Hematopoietic multipotent progenitor cell treated with erythropoietin and hydrocortisone succinate and interleukin-3 and kit ligand, for 17 days (in vitro differentiated cells): ENCODE measurements at places on chromosomes 1 and 21.
A peak's percentile ranks its signal among the peaks of the same experiment; 100 is the strongest.

DNA sequence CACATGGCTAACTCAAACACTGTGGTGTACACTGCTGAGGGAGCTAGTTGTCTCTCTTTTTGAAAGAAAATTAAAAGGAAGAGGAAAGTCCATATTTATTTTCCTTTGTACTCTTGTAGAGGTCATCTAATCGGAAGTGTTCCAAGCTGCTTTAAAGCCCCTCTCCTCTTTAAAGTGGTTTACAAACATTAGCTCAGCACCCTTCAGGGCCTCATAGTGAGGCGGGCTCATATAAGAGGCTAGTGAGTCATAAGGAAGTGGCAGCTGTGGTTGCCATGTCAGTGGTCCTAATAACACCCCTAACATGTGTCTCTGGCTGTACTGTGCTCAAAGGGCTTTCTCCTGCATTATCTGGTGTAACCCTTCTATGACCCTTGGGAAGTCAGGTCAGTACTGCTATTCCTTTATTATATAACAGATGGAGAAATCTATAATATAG is 104.4 kb upstream of the SERBP1 start:
- no peak for DNase-seq

DNA sequence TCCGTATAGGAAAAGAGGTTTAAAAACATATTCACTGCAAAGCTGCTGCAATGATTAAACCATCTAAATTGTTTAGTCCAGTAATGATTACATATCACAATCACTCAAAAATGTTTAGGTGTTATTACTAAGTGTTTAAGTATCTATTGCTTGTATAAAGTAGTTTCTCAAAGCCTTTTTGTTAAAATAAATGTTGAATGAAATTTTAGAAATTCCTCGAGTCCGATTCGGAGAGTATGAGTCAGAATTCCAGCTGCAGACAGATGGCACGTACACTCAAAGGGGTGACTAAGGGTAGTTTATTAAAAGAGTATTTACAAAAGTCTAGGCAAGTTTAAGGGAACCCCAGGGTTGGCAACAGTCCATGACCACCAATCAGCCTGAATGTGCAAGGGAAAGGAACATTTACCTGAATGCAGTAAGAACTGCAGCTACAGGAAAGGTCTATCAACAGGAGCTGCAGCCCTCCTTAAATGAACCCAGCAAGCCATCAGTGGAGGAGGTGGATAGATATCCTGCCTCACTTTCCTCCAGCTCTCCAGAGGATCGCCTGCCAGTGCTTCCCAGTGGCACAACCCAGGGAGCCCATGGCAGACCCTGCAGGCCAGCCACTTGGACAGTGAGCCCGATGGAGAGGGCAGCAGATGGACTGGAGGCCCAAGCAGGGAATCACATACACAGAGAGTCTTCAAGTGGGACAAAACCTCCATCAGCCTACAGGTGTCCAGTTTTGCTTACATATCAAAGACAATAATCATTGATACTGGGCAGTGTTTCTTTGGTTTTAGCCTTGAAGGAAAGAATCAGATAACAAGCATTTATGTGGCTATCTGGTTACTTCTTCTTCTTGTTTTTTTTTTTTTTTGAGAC is 92.1 kb upstream of the SLC44A3 start:
- DNase-seq, result no peak

DNA sequence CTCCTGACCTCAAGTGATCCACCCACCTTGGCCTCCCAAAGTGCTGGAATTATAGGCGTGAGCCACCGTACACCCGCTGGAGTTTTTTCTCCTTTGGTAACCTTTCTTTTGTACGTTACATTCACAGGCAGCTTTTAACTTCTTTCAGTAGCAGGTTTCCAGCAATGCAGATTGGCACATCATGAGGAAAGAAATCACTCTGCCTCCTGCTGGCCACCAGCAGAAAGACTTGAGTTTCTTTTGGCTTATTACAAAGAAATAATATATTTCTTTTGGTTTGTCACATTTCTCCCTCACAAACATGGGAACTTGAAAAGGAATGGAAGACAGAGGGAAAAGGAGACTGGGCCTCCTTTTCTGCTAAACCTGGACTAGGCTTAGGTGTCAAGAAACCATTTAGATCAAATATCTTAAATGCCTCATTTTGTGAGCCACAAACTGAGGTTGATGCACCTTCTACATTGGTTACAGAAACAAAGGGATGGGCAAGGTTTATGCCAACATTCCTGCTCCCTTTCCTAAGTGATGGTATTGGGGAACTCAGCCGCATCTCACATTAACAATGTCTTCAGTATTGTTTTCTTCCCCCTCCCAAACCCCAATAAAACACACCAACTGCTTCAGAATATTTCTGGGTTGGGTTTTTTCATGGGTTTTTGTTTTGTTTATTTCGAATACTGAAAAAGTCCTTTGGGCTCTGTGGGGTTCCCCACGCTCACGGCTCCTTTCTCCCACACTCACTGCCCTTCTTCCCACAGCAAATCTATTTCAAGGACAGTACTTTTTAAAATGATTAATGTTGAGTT is 7.7 kb downstream of the ENSA start:
- peak; percentile 67 for DNase-seq

GRCh38 chr1:7300893-7301663 is 470.0 kb upstream of the VAMP3 start:
- DNase-seq, result no peak

- no peak for DNase-seq
Measured at GRCh38 chr1:207860531-207860930, 50.4 kb downstream of the CD34 start.

- no peak for DNase-seq
Measured at GRCh38 chr1:244751271-244751895, 84.1 kb upstream of the COX20 start.

DNA sequence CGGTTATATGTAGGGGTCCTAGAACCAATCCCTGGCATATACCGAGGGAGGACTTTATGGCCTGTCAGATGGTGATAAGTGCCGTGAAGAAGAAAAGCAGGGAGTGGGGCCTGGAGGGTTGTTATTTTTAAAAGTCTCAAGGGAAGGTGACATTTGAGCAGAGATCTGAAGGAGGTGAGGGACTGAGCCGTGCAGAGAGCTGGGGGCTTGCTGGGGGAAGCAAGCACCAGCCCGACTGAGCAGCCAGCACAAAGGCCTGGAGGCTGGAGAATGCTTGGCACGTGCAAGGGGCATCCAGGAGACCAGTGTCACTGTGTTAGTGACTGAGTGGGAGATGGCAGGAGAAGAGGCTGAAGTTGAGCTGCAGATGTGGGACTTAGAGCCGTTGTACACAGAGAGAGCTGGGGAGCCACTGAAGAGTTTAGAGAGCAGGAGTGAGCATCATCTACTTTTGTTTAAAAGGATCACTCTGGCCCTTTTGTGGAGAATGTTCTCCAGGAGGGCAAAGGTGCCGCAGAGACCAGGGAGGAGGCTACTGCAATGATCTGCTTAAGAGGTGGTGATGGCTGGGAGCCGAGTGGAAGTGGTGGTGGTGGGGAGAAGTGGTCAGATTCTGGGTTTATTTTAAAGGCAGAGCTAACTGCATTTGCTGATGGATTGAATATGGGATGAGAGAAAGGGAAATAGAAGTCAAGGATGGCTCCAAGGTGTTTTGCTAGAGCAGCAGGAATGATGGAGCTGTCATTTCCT is 31.2 kb downstream of the PTPRU start:
- no peak for DNase-seq
